GM20000 (cell line): ENCODE measurements at places on chromosomes 4 and X.
A peak's percentile ranks its signal among the peaks of the same experiment; 100 is the strongest.

DNA sequence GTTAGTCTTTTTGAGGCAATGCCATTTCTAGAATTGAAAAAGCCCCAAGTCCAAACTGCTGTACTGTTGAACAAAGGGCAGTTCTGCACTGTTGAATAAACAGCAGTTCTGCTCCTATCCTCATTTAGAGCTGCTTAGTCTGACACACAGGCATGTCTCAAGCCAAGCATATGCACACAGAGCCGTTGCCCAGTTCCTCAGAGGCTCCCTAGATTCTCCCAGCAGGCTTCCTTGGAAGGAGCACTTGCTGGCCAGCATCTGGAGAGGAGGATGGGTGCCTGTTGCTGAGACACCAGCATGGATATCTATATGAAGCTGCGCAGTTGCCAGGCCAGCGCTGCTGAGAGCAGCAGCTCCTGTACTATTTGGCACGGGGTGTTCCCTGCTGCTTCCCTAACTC, 138.3 kb upstream of the USP38 start:
- DNase-seq = no peak

- peak; percentile 33 for DNase-seq
Measured at GRCh38 chr4:1409079-1409478, 2.8 kb upstream of the NKX1-1 start.

GRCh38 chr4:6380746-6381410, 91.5 kb downstream of the PPP2R2C start:
- DNase-seq = no peak

- no peak for DNase-seq
Measured at GRCh38 chrX:116862340-116862739, 399.6 kb upstream of the CT83 start.

DNA sequence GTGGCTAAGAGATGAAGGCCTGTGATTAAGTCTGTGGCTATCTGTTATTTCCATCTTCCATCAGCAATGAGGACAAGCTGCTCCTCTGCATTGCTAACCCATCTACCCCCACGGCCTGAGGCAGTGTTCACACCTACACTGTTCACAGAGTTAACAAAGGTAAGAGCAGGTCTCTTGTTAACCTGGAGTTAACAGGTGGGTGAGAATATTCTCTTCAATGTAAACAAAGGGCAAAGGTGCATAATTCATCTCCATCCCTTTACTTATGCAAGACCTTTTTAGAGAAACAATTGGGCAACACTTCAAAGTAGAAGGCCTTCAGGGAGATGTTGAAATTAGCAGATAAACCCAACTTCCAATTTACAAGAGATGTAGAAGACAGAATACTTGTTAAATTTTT, 2.8 kb downstream of the SLC35A2 start:
- DNase-seq = no peak

GRCh38 chr4:186149872-186150271, 41.5 kb upstream of the CYP4V2 start:
- no peak for DNase-seq

DNA sequence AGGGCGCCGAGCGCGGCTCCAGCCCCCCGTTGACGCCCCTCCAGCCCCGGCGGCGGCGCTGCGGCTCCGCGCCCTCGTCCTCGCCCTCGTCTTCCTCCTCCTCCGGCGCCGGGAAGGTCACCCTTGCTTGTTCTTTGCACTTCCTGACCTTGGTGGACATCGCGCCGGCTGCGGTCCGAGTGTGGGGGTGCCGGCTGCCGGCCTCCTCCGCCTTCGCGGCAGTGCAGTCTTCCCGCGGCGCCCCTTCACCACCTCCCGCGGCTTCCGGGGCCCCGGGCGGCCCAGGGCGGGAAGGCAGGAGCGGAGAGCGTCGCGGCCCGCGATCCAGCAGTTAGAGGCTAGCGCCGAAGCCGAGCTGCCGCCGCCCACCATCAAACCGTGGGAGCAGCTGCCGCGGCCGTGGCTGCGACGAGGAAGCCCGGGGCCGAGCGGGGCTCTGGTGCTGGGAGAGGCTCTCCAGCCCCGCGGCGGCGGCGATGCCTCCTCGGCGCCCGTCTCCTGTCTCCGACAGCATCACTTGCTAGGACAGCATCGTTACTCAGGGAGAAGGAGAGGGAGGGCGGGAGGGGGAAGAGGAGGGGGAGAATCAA, at the start of gene TRPC3:
TRPC3 (minus strand) TSS at position 540 of the 590 bp plus-strand sequence; CDS start at position 160, 380 bp downstream.
- DNase-seq = peak; percentile 71

DNA sequence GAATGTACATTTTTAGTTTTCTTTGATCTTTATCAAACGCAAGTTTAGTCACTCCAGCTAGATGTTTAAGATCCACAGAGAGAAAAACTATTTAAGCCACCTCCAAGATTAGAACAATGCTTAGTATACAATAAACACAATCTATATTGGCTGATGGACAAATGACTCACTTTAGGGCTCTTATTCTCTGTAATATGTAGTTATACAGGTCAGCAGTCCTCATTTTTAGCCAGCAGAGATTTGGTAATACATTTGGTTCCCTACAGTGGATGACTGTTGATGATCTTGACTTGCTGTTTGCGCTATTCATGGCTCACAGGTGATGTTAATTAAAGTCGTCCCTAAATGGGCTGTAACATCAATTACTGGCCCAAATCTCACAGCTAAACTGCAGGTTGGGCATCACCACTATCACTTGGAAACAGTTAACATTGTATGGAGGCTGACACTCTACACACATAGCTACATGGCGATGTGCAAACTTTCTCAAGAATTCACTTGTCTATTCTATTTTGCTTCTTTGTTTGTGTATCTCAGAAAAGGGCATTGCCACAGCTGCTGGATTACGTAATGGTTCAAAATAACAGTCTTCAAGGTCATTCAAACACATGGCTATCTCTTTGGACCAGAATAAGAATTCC, 11.8 kb upstream of the DTHD1 start:
- no peak for DNase-seq

- no peak for DNase-seq
Measured at GRCh38 chrX:13099121-13099520, 54.7 kb upstream of the FAM9C start.
